Activated T-helper 1 cell treated with anti-CD3 and anti-CD28 coated beads, Interleukin-2, amount 50 U/mL, for 16 hours (primary cell): ENCODE measurements at places on chromosomes 5 and 9.

- DNase-seq = no peak
These were observed 79.1 kb downstream of the RAPGEF1 start for GRCh38 chr9:131660466-131661405.

- no peak for DNase-seq
These were observed 82.3 kb downstream of the SLC1A3 start for GRCh38 chr5:36688722-36689121.

DNA sequence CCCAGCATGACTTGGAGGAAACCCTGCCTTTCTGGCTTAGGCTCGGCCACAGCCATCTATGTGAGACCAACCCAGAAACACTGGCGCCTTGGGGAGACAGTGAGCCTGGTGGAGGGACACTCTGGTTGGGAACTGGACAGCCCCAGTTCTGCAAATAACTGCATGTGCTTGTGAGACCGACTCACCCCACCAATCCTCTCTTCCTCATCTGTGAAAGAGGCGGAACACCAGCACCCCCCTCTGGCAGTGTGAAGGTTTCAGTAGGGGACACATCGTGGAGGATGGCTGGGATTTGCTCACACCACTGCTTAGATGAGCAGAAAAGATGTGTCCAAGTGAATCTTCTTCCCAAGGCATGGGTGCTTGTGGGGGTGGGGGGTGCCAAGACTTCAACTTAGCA, 43.4 kb upstream of the N4BP3 start:
- DNase-seq = no peak

DNA sequence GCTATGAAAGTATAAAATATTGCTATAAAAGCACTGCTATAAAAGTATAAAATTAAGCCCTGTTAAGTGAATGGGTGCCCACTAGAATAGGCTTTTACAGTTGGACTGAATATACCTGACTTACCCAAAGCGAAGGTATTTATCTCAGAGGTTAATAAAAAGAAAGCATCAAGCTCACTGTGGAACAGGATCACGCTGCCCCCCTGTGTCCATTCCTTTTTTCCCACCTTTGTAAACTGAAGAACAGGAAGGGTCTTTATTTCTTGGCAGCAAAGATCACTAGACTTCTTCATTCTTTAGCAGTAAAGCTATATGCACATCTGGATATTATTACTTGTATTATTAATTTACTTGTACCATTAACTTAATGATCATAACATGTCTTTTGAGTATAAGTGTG, 22.1 kb upstream of the PLPP6 start:
- DNase-seq = no peak

DNA sequence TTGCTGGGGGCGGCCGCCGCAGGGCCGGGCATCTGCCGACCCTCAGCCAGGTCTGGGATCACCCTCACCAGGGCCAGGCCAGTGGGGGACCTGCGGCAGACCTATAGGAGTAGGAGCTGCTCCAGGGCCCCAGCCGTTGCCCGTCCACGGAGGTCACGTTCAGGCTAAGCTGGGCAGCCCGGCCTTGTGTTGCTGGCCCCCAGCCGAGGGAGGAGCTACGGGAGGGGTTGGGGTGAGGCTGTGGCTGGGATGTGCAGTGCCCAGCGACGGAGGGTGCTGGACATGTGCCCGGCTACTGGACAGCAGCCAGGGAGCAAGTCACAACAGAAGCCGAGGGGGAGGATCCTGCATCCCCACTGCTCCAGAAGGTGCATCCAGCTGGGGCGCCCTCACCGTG, 39.6 kb upstream of the SLC6A19 start:
- DNase-seq = no peak

DNA sequence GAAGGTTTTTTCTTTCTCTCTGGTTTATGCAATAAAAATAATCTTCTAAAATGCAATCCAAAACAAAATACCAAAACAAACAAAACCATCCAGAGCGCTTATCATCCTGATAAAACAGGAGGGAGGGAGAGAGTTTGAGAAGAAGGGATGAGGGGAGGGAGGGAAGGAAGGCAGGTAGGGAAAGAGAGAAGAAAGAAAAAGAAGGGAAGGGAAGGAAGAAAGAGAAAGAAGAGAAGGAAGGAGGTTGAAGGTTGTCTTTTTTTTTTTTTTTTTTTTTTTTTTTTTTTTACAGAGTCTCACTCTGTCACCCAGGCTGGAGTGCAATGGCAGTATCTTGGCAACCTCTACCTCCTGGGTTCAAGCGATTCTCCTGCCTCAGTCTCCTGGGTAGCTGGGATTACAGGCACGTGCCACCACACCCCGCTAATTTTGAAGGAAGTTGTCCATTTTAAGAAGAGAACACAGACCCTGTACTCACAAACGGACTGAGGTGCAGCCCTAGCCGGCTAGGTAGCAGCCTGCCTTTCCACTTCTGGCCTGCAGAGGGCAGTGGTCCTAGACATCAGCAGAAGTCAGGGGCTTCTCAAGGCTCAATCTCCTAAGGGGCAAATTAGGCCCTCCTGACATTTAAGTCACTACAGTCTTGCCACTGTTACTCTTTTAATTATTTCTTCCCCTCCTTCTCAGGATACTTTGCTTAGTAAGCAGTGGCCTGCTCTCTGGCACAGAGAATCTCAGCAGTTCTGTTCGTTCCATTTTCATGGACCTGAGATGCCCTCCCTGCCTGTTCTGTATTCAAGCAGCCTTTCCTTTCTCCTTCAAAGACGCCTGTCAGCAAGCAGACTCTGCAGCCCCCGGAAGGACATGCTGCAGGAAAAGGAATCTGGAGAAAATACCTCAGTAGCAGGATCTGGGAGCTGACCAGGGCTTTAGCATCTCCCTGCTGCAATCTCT, 76.4 kb downstream of the EPB41L4B start:
- peak; percentile 34 for DNase-seq

- DNase-seq = no peak
These were observed 41.2 kb downstream of the MOCS2 start for GRCh38 chr5:53068291-53068836.

GRCh38 chr5:137743031-137743640, 7.2 kb upstream of the KLHL3 start:
- no peak for DNase-seq

DNA sequence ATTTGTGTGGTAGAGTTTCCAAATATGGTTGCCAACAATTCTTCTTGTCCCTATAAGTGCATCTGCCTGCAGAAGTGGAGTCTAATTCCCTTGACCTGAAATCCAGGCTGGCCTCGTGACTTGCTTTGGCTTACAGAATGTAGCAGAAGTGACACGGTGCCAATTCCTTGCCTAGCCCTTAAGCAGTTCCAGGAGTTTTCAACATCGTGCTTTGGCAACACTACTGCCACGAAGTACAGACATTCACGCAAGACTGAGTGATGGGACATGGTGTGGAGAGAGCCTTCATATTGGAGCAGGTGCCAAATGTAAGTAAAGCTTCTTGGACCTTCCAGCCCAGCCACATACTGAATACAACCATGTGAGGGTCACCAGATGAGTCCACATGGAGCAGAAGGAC, 92.9 kb upstream of the NEK6 start:
- DNase-seq = no peak

GRCh38 chr9:97593960-97594359, 39.2 kb downstream of the TSTD2 start:
- DNase-seq = no peak

DNA sequence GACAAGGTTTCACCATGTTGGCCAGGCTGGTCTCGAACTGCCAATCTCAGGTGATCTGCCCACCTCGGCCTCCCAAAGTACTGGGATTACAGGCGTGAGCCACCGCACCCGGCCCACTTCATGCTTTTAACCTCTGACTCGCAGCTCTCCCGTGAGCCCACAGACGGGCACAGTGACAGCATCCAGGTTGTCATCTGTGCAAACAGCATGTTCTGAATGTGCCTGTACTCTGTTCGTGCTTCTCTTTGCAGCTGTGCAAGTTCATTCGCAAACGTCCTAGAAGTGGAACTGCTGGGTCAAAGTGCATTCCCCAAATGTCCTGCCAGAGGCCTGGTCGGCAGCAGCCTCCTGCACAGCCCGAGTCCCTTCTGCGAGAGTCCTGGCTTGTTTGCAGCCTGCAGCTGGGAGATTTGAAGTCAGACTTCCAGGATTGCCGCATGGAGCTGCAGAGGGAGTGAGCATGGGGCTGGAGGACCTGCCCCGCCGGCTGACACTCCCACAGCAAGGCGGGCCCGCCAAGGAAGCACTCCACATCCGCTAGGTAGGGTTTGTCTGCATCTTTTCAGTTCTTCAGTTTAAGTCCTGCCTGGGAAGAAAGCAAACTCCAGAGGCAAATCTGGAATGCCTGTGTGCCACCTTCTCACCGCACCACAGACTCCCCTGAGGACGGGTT, 3.4 kb downstream of the BRD3OS start:
- DNase-seq = no peak

DNA sequence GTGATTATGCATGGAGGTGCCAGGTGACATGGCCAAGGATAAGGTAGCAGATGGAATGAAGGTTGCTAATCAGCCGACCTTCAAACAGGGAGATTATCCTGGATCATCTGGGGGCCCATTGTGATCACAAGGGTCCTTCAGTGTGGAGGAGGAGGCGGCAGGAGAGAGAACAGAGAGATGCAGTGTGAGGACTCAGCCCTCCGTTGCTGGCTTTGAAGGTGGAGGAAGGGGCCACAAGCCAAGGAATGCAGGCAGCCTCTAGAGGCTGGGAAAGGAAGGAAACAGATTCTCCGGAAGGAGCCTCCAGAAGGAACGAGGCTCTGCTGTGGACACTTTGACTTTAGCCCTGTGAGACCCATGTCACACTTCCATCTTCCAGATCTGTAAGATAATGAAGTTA, 27.4 kb upstream of the EEIG1 start:
- DNase-seq = no peak

DNA sequence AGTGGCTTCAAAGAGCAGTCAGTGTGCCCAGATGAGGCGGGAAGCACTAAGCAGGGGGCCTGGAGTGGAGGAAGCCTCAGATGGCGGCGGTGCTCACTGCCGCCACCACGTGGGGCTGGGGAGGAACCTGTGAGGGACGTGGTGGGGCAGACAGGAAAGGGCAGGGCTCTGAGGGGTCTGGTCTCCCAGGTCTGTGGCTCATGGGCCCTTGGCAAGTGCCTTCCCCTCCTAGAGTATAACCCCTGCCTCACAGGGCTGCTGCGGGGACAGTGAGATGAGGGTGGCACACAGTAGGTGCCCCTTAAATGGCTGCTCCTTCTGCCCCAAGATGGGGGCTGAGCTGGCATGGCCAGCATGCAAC, 26.6 kb downstream of the NR5A1 start:
- DNase-seq = no peak

- no peak for DNase-seq
These were observed 71.3 kb downstream of the HRH2 start for GRCh38 chr5:175728885-175729828.

GRCh38 chr5:132489051-132489770, 1.4 kb downstream of the IRF1 start:
- DNase-seq = no peak
